ENCODE measurements at places on chromosomes 3 and 15.

GRCh38 chr15:99565049-99565298, 810 bp upstream of the MEF2A start:
- DNase-seq: no peak

DNA sequence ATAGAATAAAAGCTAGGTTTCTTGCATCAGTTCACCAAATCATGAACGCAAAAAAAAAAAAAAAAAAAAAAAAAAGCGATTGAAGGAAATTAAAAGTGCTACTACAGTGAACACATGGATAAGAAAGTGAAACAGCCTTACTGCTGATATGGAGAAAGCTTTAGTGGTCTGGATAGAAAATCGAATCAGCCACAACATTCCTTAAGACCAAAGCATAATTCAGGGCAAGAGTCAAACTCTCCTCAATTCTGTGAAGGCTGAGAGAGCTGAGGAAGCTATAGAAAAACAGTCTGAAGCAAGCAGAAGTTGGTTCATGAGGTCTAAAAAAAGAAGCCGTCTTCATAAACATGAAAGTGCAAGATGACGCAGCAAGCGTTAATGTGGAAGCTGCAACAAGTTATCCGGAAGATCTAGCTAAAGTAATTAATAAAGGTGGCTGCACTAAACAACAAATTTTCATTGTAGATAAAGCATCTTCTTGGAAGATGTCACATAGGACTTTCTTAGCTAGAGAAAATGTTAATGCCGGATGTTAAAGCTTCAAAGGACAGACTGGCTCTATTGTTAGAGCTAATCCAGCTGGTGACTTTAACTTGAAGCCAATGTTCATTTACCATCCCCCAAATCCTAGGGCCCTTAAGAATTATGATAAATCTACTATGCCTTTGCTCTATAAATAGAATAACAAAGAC, 19.2 kb downstream of the P3H2 start:
- DNase-seq: no peak

- DNase-seq: no peak
These were observed 55.3 kb downstream of the ISL2 start for GRCh38 chr15:76391847-76392246.

GRCh38 chr3:81545572-81545971, 215.9 kb downstream of the GBE1 start:
- no peak for DNase-seq

DNA sequence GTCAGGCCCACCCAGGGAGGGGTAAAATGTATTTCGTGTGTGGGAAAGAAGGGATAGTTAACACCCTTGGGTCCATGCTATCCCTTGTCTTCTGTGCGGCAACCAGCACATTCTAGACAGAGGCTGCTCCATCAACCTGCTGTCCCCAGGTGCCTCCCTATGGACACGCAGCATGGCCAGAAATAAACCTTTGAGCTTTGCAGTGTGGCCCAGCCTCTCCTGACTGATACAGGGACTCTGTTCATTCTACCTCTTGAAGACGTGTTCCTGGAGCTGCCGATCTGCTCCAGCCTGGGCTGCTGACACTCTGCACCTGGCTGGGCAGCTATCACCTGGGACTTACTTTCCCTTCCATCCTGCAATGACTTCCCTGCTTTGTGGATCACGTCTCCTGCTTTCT, 4.1 kb upstream of the KLF13 start:
- no peak for DNase-seq

DNA sequence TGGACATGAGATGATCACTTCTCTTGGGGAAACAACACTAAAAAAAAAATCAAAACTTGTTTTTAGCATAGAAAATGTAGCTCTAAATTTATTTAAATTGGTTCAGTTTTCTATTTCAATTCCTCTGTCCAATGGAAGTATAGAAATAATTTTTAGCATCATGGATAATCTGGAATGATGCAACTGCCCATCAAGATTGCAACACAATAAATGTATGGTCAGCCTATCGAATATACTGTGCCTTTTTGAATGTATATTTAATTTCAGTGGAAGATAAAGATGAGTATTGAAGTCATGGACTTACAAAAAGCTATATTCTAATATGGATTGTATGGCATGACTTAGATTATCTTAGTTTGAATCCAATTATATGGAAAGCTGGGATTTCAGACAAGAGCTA, 906.7 kb downstream of the IGSF11 start:
- DNase-seq: no peak

GRCh38 chr3:106006571-106006970, 137.8 kb upstream of the CBLB start:
- DNase-seq: no peak

- DNase-seq: no peak
These were observed 6.2 kb downstream of the DLG1 start for GRCh38 chr3:197292083-197292646.
